ENCODE measurements at places on chromosomes 11 and 22. TPM values are rescaled to one million over a fixed set of nuclear protein-coding genes. Genes with fewer than 3 reads are reported as not detected.

DNA sequence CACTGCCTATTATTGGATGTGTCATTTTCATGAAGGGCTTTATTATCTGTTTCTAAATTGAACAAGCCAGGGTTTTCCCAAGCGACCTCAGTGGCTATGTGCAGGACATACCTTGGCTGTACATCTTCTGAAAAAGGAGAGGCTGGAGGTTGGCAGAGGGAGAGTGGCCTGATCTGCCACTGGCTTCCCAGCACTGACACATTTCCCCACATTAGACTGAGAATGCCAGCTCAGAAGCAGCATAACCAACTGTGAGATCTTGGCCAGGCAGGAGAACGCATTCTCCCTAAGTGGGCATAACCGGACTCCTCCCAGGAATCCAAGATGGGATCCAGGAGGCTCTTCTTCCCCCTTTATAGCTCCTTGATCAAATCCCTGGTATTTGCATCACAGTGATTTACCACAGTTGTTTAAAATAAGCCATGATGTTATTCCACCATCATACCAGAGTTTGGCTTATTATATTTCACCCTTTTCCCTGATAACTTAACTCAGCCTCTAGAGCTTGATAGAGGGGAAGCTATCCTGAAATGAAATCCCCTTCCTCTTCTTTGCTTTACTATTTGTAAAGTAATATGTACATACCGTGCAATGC is 33.8 kb downstream of the AMOTL1 start:
- no peak for DNase-seq

Gene TUG1
- total RNA-seq: 55.9 TPM

Gene GGTLC2
- not detected for total RNA-seq

DNA sequence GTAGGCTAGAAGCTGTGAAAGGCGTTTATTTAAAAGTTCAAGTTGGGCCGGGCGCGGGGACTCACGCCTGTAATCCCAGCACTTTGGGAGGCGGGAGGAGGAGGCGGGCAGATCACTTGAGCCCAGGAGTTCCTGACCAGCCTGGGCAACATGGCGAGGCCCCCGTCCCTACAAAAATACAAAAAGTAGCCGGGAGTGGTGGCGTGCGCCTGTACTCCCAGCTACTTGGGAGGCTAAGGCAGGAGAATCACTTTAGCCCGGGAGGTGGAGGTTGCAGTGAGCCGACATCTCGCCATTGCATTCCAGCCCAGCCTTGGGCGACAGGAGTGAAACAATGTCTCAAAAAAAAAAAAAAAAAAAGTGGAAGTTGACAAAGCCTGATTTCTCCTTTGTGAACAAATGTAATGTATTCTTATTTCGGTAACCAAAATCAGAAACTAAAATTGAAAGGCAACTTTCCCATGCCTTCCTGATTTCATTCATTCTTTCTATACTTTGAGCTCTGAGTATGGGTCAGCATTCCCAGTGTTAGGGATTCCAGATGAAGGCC is 825 bp downstream of the PTPMT1 start:
- no peak for DNase-seq

Gene SLC17A6
- not detected for total RNA-seq

Gene MAPK8IP2
- 1.6 TPM for total RNA-seq

- DNase-seq: no peak
Measured at GRCh38 chr22:30441088-30441487, 15.5 kb downstream of the MTFP1 start.

GRCh38 chr22:42236268-42236667 is 34.2 kb downstream of the TCF20 start:
- DNase-seq: no peak

Gene TRIM6
- 3.0 TPM for total RNA-seq

Gene EIF3D
- total RNA-seq: 355 TPM

Gene MFRP
- not detected for total RNA-seq

DNA sequence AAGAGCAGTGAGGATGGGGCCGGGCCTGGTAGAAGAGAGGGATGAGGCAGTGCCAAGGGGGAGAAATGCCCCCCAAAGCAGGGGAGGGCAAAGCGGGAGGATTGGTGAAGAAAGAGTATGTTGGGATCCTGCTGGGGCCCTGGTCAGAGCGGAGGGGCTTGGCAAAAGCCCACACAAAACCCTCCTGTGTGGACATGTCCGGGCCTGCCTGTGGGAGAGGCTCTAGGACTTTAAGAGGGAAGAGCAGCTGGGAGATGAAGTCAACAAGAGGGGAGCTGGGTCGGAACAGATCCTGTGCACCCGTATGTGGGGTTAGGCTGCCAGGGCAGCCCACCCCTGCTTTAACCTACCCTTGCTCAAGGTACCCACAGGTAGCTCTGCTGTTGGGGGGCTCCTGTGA is 25.8 kb downstream of the ART5 start:
- no peak for DNase-seq

- DNase-seq: no peak
Measured at GRCh38 chr11:115217726-115218311, 286.4 kb downstream of the CADM1 start.

- DNase-seq: no peak
Measured at GRCh38 chr11:66133216-66133775, 63.2 kb downstream of the PACS1 start.

Gene RASL10A
- total RNA-seq: 0.56 TPM

GRCh38 chr11:121670805-121671282 is 218.1 kb upstream of the SORL1-AS1 start:
- DNase-seq: no peak

GRCh38 chr11:88770475-88771079 is 295.2 kb downstream of the GRM5 start:
- no peak for DNase-seq

DNA sequence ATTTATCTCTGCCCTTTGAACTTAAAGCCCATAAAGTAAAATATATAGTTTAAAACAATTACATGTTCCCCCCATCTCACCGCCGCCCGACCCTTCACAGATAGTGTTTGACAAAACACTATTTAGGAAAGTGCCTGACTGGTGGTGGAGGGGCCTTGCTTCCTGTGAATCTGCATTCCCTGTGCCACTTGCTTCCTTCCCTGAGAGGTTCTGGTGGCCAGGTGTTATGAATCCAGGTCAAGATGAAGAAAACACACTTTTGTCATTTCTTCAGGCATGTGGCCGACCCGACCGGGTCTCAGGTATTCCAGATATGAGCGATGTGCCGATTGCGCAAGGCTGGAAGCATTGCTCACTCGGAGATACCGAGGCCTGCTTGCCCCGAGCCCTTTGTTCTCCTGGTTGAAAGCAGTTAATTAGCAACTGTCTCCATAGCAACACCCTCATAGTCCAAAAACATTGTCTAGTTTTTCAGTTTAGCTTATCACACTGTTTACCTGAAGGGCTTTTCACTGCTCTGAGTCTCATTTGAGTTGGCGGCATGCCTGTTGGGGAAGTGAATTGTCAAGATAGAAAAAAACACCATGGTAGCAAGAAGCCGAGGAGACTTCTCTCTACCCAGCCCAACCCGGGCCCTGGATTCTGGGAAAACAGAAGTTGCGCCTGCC is 128.3 kb downstream of the TEAD1 start:
- DNase-seq: peak; percentile 73

DNA sequence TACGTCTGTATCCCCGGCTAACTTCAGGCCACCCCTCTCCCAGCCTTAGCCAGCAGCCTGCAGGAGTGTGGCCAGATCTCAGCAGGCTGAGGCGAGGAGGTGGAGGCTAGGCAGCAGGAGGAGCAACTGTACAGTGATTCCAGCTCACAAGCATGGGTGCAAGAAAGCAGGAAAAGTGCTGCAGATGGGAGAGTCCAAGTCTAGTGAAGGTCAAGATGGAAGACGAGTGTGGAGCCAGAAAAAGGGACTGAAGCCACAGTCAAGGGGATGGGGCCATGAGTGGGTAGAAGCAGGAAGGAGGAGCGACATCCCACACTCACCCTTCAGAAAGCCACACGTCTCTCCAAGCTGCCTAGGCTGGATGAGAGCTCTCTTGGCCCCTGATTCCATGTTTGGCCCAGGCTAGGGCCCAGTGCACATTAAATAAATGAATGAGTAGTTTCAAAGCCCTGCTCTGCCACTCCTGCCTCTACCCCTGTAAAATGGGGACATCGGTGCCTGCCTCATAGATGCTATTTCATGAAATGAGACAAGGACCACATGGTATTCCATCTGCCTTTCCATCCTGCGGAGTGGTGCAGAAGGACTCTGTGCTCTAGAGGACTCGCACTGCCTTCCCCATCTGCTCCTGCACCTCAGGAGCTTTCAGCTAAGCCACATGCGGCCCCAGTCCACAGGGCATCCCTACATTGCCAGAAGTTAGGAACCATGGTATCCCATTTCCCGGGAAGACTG is 2.9 kb downstream of the YDJC start:
- DNase-seq: no peak

All from omental fat pad (tissue), 4 donors.